ENCODE measurements at places on chromosomes 2 and 18.
A peak's percentile ranks its signal among the peaks of the same experiment; 100 is the strongest.

DNA sequence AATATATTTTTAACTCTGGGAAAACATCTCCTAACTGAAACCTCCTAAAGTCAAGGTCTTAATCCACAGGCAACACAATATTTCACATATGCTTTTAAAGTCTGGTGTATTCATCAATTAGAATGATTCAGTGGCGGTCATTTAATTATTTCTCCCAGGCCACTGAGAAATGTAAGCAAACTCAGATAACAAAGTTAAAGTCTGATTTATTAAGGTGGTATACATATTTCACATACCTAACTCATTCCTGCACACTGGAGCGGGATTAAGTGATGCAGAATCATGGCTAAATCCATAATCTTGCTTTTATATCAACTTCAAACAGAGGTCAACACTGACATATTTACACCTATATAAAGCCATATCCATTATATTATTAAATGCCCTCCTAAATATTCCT, 43.7 kb downstream of the FRZB start:
- DNase-seq, result no peak

- DNase-seq, result no peak
These were observed 189.6 kb downstream of the MIB1 start for GRCh38 chr18:21930177-21930576.

DNA sequence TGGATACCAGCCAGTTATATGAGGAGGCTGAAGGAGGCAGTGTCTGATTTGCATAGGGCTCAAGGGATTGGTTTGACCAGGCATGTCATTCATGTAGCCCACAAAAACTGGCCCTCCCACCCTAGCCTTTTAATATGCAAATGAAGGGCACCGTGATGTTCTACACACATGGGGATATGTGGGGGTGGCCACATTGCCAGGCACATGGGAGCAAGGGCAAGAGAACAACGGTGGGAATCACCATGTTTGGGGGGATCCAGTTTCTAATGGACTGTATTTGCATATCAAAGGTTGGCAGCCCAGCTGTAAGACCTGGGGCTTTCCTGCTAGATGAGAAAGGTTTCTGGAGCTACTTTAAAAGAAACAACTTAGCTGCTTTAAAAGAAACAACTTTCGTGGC, 65.1 kb upstream of the SLC25A52 start:
- no peak for DNase-seq

DNA sequence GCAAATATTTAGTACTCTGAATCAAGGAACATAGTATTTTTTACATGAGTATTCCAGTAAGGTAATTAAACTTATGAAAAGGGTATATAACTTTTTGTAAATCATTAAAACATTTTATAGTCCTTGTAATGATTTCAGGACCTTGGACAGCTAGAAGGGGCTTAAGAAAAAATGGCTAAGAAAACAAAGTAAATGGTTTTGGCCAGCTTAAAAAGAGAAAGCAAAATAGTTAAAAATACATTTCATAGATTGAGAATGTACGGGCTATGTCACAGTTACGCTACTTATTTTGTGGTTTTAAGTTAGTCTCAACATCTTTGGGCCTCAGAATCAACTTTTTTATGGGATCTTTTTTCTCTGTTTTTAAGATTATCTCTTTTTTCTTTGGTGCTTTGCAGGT, 26.7 kb downstream of the POLI start:
- no peak for DNase-seq

DNA sequence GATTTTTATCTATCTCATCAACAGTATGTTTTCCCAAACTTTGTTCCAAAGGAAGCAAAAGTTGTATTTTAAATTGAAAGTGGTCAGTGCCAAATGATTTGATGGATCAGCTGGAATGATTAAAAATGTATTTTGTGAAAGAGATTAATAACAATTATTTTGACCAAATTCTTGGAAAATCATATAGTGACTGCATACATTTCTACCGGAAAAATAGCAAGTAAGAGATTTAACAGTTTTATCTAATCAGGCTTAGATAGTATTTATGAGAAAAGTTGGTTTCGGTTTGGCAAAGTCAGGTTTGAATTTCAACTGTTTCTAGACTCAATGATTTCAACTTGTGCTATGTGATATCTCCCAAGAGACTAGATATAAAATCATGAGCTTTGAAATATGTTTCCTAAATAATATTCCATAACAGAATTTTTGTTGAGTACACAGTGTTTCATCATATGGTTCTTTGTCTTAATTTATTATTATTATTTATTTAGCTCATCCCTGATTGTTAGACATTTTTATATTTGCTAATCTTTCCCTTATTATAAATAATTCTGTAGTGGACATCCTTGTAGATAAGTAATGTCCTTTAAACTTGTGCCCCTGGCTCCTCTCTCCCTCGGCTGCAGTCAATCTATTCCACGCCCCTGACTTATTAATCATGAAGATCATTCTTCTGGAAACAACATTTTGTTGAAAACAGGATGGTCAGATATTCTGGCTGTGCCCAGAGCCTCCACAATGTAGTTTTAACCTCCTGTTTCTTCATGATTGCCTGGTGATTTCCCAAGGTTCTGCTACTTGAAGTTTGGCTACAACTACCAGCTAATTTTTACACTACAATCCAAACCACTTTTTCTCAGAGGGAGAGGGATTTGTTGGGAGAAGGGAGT, 520.7 kb upstream of the TCF4 start:
- no peak for DNase-seq

DNA sequence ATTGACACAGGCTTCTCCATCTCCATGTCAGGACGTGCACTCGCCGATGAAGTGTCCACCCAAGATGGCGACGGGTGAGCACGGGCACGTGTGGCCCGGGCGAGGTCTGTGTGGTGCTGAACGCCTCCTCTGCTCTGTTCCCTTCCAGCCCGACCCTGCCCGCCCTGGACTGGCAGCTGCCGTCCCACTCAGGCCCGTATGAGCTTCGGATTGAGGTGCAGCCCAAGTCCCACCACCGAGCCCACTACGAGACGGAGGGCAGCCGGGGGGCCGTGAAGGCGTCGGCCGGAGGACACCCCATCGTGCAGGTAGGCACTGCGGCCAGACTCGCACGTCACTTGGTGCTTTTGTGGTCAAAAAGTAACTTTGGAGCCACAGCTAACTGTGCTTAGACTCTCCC, 37.7 kb downstream of the NFATC1 start:
- no peak for DNase-seq

- DNase-seq, result no peak
These were observed 4.7 kb upstream of the KCNK3 start for GRCh38 chr2:26687801-26688200.

- no peak for DNase-seq
These were observed 8.4 kb downstream of the SP5 start for GRCh38 chr2:170723446-170723958.

DNA sequence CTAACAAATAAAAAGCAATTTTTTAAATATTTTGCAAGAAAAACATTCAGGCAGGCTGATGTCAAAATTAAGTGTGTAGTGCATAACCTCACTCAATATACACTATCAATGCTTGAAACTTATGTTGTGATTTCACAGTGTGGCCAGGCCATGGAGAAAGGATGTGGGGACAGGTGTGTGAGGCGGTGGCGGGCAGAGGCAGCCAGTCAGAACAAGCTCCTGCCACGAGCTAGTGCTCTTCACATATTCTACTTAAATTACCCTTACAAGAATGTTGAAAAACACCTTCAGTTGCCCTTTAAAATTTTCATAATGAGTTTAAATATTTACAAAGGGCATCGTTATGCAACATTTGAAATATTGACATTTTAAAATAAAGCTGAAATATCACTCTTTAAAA, 43.2 kb downstream of the CYB5A start:
- DNase-seq, result no peak

DNA sequence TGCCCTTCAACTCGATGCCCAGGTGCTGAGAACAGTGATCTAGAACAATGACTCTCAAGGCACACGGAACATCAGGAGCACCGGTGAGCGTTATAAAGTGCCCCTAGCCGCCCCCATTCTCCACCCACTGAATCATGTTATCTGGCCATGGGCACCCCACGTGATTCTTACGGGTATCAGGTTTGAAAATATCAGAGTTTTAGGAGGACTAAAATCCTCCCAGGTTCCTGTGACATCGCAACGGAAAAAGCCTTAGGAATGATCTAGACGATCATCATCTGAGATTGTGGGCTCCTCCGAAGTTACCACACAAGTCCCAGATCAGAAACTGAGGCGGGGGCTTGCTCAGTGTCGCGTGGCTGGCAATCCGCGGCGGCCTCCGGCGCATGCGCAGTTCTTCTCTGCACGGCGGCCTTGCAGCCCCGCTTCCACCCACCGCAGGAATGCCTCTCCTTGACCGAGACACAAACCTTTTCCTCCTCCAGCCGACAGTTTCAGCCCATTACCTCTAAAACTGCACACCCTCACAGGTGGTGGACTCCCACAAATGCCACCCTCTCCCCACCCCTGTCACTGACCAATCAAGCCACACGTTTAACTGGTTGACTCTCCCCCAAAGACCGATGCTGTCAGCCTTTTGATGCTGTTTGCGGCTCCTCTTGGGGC, 5.8 kb upstream of the MRPL33 start:
- peak; percentile 41 for DNase-seq

DNA sequence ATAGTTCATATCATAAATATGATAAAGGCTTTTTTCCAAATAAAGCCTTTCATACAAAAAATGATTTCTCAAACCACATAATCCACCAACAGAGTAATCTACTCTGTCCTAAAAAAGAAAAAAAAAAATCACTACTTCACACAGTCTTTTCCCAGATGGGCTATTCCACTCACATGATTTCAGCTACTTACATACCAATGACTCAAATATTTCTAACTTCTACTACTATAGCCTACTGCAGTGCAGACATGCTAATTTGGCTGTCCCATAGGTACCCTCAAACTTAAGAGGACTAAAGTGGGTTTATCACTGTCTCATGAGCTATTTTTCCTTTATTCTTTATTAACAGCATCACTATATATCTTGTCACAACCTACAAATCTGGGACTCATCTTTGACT, 57.4 kb downstream of the SLC66A3 start:
- DNase-seq, result no peak

DNA sequence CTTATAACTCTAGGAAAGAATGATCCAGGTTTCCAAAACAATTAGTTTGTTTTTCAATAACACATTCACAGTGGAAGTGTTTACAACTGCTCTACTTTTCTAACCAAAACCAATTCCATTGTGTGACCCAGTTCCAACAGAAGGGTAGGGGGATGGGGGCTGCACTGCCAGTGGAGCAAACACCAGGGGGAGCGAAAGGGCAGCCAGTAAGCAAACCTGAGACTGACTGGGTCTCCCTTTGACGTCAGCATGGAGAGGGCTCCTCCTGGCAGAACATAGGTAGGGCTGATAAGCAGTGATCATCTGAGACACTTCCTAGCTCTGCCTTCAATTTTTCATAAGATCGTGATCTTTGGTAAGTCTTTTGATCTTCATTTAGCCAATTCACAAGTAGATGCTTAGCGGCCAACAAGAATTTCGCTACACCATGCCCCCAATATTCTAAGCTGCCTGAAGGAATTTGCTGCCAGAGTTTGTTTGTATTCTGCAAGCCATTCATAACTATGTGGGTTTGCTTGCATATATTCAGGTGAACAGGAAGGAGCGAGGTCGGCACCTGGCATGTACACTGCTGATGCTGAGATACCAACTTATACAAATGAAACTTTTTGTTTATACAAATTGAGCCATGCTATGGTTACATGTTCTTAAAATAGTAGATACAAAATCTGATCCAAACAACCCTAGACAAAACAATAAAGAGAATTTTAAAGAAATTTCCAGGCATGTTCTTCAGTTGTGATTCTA, 45.9 kb downstream of the ST6GAL2 start:
- DNase-seq, result no peak

- no peak for DNase-seq
These were observed 150.7 kb downstream of the CCDC102B start for GRCh38 chr18:68948622-68949021.

- no peak for DNase-seq
These were observed 1642.5 kb upstream of the TMEFF2 start for GRCh38 chr2:193837111-193837738.

DNA sequence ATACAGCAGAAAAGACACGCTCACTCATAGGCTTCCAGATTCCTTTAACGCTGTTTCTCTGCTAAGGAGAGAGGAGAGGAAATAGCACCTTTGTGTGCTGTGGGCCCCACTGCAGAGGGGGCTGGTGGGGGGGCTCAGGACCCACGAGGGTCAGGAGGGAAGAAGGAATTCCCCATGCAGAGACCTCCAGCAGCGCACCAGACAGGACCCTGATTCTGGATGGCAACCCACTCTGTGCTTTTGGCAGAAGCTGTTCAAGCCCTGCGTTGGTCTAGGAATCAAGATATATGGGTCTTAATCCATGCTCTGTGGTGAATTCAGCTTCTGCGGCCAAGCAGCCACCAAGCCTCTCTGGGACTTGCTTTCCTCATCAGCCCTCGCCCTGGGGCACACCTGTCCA, 31.0 kb downstream of the MYCN start:
- DNase-seq, result no peak

- no peak for DNase-seq
These were observed 15.0 kb downstream of the CTLA4 start for GRCh38 chr2:203882551-203882950.

DNA sequence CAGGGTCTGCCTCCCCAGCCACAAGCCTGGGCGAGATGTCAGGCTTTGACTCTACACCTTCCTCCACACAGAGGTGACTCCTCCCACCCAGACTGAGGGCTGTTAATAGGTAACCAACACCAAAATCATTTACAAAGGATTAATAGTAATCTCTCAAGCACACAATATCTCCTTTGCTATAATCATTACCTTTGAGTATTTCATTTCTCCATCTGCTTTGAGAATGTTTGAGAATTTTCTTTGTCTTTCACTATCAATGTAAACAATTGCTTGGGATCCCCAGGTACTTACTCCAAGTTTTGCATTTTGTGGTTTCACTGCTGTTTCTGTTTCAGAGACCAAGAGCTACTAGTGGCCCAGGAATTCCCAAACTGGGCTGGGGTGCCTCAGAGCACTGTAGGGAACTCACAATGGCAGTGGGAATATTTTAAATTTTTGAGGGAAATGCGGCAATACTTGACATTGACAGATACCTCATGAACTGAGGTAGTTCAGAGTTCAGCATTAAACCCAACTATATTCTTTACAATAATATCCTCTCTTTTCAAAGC, 166.4 kb upstream of the MGAT5 start:
- DNase-seq, result no peak

- no peak for DNase-seq
These were observed 68.8 kb downstream of the VPS54 start for GRCh38 chr2:63950414-63950813.

- no peak for DNase-seq
These were observed 150.6 kb downstream of the TXNL1 start for GRCh38 chr18:56487801-56488200.

GRCh38 chr2:41900101-41900577, 147.7 kb upstream of the PKDCC start:
- DNase-seq, result no peak

GRCh38 chr2:72118951-72119350, 28.7 kb downstream of the CYP26B1 start:
- no peak for DNase-seq
